Activated naive CD4-positive, alpha-beta T cell treated with anti-CD3 and anti-CD28 coated beads for 36 hours (primary cell): ENCODE measurements at places on chromosomes 3 and 15. TPM values are rescaled to one million over a fixed set of nuclear protein-coding genes. Genes with fewer than 3 reads are reported as not detected.

GRCh38 chr3:129181819-129182218 is 1.9 kb downstream of the CNBP start:
- DNase-seq = no peak

- no peak for DNase-seq
These were observed 19.8 kb downstream of the CMTM7 start for GRCh38 chr3:32411442-32411841.

Gene PYDC2
- not detected for total RNA-seq

DNA sequence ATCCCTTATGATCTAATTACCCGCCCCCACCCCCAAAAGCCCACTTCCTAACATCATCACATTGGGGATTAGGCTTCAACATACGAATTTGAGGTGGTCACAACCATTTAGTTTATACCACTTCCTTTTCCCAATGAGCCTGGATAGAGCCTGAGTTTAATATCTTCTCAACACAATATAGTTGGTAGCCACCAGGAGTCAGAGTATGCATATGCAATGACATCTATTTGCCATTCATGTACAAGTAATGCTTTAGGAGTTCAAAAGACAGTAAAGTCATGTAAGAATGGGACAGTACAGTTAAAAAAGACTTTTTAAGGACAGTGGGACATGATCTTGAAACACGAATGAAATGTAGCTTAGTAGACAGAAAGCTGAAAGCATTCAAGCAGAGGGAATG is 172.4 kb downstream of the DCLK3 start:
- no peak for DNase-seq

Gene FEZF2
- total RNA-seq = not detected

- DNase-seq = no peak
These were observed 3.6 kb upstream of the CD276 start for GRCh38 chr15:73680549-73680948.

DNA sequence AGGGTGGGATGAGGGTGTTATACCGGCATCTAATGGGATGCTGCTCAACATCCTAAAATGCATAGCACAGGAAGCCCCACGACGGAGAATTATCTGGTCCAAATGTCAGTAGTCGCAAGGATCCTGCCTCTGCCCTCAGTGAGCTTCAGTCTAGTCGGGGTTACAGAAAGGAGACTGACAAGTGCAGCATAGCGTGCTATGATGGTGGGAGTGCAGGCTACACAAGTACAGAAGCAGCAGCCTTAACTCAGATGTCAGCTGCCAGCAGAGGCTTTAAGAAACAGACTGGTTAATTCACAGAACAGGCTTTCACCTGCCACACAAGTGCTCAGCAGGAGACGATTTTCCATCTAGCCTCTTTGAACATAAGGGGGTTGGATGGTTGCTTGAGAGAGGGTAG is 6.9 kb downstream of the LRRN1 start:
- no peak for DNase-seq

DNA sequence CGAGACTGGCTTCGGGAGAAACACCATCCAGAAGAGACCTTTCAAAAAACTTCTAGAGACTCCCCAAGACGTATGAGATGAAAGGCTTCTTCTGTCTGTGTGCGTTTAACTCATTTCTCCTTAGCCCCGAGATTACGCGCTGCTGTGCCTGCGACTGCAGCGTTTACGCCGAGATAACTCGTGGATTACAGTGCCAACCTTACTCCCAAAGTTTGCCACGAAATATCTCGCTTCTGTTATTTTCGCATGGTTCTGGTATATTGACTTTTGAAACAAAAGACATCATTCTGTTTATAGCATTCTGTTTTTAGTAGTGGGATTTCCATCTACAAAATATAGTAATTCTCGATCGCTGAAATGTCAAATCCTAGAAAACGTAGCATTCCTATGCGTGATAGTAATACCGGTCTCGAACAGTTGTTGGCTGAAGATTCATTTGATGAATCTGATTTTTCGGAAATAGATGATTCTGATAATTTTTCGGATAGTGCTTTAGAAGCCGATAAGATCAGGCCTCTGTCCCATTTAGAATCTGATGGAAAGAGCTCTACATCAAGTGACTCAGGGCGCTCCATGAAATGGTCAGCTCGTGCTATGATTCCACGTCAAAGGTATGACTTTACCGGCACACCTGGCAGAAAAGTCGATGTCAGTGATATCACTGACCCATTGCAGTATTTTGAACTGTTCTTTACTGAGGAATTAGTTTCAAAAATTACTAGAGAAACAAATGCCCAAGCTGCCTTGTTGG is 467 bp downstream of the PGBD4 start:
- no peak for DNase-seq
